Activated CD4-positive, alpha-beta T cell treated with anti-CD3 and anti-CD28 coated beads for 1 hour (primary cell): ENCODE measurements at places on chromosomes 5 and 9.

- no peak for DNase-seq
Observed at GRCh38 chr5:43192558-43193180, 644 bp downstream of the NIM1K start.

DNA sequence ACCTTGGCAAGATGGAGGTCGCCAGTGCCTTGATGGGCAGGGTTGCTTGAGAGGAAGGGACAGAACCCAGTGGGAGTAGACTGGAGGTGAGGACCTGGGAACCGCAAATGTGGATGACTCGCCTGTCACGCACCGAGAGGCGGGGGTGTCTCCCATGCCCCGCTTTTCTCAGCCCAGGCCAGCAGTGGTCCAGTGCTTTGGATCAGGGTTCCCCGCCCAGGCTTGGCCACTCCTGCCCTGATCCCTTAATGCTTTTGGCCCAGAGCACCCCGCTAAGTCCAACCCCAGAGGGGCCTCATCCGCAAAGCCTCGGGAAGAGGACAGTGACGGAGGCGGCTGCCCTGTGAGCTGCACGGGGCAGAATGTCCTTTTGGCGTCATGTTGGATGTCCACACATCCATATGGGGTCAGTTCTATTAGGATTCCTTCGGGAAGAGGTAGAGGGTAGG lies 2.4 kb downstream of the MRPS2 start:
- DNase-seq: no peak

DNA sequence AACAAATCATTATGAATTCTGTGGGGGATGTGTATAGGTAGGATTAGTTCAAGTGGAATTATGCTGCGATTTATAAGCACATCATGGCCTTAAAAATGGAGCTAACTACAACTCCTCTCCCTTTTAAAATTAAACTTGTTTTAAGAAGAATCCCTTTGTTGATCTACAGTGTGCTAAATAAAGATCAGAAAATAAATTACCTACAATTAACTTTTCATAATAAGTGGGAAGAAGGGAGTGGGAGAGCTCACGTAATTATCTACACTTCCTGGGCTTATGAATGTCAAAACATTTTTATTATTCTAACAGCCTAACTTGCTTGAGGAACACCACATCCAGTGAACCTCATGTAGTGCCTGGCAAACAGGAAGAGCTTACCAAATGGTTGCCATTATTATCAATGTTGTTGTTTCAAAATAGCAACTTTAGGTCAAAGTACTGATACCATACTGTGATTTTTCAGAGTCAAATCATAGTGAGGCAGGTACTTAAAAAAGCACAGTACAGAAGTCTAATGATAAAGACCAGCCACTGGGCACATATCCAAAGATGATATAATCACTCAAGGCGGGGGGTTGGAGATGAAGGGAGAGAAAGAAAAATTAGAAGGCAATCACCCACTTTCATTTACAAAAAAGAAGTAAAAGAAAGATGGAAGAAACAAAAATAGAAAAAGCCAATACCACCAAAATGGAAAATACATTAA lies 174.0 kb downstream of the RAPGEF6 start:
- no peak for DNase-seq

GRCh38 chr5:152185547-152186245 lies 219.4 kb downstream of the NMUR2 start:
- DNase-seq: no peak

DNA sequence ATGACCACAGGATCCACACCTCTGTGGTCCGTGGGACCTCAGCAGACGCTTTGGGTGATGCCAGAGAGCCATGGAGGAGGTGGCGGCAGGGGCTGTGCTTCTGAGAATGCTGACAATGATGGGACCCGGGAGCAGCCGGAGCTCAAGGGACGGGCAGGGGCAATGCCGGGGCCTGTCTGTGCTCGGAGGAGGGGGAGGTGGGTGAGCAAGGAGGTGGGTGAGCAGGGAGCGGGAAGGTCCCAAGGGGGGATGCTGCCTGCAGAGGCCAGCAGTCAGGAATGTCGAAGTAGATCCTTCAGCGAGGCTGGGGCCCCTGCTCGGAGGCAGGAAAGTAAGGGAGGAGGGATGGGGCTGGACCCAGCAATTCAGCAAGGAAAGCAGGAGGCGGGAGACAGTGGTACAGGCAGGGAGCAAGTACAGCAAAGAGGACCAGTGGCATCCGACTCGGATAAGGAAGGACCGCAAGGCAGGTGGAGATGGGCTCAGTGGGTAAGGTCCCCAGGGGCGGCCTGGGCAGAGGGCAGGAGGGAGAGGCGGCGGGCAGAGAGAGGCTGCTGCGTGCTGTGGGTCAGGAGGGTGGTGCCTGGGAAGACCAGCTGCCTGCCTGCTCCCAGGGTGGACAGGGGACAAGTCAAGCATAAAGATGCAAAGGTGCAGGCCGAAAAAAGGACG lies 49.0 kb downstream of the ADAMTS2 start:
- no peak for DNase-seq
